Ureter (tissue), 1 donor: ENCODE measurements at places on chromosomes 7 and 10. TPM values are rescaled to one million over a fixed set of nuclear protein-coding genes. Genes with fewer than 3 reads are reported as not detected.

The MPLKIP gene
- 25.2 TPM for total RNA-seq

The CELF2 gene
- total RNA-seq, result 36.9 TPM

The ZNF425 gene
- 3.0 TPM for total RNA-seq

DNA sequence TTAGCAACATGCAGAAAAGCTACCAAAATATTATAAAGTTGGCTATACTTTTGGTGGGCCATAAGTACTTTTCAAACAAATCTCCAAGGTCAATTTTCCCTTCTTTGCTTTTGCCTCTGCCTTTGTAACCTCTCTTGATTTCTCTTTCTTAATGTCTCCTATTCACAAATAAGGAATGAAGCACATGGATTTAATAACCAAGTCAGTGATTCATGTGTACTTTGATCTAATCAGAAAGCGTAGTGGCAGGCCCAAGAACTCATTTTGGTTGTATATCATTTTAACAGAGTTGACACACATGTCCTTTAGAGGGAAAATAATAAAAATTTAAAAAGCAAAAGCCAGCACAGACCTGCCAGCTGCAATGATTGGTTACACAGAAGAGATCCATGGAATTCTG lies 93.7 kb downstream of the FZD1 start:
- no peak for DNase-seq

- DNase-seq, result no peak
Observed at GRCh38 chr10:87771871-87772500, 46.0 kb downstream of the ATAD1 start.

- no peak for DNase-seq
Observed at GRCh38 chr7:115822380-115822779, 208.2 kb downstream of the TFEC start.

- DNase-seq, result no peak
Observed at GRCh38 chr10:83945982-83946718, 193.2 kb upstream of the GHITM start.
